NT2/D1 (cell line): ENCODE measurements at places on chromosomes 5 and 9.

DNA sequence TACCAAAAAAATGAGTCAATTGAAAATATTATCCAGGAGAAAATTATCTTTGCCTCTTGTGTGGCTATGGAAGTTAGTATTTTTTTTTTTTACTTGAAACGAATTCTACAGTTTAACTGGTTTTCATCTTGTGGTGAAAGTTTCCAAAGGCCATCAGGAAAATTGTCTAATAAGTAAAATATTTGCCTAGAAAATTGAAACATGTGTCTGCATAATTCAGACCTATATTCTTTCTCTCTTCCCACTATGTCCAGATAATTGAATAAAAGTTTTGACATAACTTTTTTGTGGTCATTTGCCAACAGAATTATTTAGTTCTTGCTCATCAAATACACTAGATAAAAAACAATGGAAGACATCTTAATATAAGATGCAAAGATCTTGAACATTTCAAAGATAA, 321.5 kb upstream of the RPS23 start:
- no peak for DNase-seq

- no peak for DNase-seq
Observed at GRCh38 chr9:127567730-127568617, 44.1 kb upstream of the STXBP1 start.

GRCh38 chr5:15538516-15538915, 38.5 kb downstream of the FBXL7 start:
- DNase-seq, result no peak

GRCh38 chr9:85501456-85501855, 240.3 kb downstream of the AGTPBP1 start:
- DNase-seq, result no peak

GRCh38 chr5:69140827-69141226, 26.1 kb upstream of the CCNB1 start:
- DNase-seq, result no peak

DNA sequence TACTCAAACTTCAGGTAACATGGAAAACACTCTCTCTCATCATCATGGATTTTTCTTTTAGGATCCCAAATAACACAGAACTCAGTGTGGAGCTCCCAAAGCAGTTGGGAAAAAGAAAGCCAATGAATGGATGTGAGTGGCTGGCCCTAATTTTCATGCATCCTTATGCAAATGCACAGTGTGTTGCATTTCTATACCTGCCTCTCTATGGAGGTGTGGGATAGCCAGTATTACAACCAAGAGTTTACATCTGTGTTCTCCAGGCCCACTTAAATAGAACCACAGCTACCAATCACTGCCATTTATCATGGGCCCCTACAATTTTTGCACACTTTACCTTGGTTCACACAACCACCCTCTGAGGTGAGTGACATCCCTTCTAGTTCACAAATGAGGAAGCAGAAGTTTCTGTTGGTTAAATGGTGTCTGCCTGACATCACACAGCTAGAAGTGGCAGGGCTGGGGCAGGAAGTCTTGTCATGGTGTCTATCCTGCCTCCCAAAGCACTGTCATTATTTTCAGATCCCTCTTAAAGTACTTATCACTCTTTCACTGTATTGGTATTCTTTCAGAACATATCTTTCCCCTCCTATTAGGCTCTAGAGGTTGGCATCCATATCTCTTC, 17.3 kb downstream of the MAMDC2 start:
- DNase-seq, result no peak

DNA sequence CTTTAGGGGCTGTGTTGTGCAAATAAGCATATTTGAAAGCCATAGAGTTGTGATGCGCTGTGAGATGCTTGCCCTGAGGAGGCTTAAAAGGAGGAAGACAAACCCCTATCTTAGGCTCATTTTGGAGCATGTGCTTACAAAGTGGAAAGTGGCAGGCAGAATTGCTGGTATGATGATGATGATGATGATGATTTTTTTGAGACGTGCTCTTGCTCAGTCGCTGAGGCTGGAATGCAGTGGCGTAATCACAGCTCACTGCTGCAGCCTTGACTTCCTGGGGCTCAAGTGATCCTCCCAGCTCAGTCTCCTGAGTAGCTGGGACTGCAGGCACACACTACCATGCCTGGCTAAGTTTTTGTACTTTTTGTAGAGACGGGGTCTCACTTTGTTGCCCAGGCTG, 1.7 kb downstream of the CNOT8 start:
- no peak for DNase-seq

DNA sequence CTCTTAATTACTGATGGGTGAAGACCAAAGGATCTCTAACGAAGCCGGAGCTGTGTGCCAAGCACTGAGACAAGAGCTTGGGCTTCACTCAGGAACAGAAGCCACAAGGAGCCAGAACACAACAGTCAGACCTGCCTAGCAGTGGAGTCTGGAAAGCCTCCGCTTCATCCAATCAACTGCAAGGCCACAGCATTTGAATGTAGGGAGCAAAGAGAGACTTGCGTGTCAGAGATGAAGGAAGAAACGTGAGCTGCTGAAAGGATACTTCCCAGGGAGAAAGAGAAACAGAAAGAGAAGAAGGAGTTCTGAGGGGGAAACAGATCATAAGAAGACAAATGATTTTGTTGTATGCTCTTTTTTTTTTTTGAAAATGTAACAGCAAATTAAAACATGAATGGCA, 43.5 kb downstream of the DDX31 start:
- DNase-seq, result no peak

GRCh38 chr9:131502781-131503625, at the start of gene POMT1:
Gene POMT1, plus strand, starts transcription at chr9:131502918. Its CDS starts 1,301 bp downstream, at chr9:131504219.
- peak; percentile 79 for DNase-seq

DNA sequence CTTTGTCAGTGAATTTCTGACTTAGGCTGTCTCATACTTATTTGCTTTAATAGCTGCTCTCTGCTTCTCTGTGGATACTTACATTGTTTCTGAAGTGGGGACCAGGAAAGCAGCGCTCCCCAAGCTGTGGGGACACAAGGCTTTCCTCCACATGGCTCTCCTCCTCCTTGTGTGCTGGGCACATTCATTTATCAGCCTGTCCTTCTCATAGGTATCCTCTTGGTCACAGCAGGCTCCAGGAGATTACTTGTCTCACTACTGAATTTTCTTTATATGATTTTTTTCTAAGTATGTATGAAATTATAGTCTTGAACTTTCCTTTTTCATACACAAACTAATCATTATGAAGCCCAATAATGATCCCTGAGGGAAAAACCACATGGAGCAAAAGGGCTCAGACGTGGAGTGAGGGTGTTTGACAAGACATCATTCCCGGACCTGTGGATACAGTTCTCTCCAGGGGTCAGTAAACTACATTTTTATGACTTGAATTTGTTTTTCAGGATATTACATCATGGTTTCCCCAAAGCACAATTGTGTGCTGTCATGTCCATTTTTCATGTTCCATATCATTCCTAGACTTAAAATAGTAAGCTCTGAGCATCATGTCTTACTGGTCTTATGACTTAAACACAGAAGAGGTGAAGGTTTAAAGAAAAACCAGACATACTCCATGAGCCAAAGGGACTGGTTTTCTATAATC, 234.5 kb downstream of the PCSK1 start:
- DNase-seq, result no peak

DNA sequence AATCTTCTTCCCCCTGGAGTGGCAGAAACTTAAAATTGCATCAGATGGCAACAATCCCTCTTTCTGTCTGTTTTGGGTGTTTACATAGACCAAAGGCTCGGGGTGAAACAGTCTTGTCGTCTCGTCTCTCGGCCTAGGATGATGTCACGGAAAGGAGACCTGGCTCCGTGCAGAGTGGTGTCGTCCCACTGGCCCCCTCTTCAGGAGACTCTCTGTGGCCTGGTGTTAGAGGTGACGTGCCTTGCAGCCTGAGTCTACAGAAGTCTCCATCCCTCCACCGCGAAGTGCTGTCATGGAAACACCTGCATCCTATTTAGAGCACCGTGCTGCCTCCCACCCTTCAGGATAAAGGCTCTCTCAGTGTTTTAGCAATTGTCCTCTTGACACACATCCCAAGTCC, 409.7 kb downstream of the IRX1 start:
- no peak for DNase-seq

DNA sequence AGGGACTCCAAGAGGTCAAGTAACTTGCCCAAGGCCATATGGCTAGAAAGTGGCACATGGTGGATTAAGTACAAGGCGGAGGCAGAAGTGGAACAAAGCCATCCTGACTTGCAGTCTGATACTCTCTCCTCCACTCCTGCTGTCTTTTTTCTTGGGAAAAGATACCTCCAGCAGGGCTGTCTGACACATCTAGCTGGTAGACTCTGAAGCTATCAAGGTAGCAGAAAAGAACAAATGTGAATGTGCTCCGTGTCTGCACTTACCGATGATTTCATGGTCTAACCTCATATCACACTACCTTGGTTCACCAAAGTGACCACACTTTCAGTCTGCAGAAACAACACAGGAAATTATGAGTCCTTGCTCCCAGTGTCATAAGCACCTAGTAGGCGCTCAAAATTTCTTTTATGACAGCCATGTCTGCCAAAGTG, 284.8 kb downstream of the CRB2 start:
- no peak for DNase-seq

- DNase-seq, result no peak
Observed at GRCh38 chr9:2017331-2018161, 2.4 kb downstream of the SMARCA2 start.

DNA sequence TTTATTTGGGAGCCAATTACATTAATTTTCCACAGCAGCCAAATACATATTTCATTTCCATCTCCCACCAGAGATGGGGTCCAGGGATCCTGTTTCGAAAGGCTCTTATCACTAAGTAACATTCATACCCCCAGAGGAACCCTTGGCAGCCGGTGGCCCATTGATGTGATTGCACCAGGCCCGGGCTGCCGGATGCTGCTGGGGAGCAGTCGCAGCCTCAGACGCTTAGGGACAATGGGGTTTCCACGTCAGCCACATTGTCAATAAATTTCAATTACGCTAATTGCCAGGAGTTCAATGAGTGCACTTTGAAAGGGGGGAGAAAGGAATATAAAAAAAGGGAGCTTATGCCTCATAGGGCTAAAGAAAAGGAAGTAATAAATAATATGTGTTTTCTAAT, 478.8 kb upstream of the ADAMTS16 start:
- DNase-seq, result no peak

- no peak for DNase-seq
Observed at GRCh38 chr5:27221410-27221809, 183.0 kb upstream of the CDH9 start.

DNA sequence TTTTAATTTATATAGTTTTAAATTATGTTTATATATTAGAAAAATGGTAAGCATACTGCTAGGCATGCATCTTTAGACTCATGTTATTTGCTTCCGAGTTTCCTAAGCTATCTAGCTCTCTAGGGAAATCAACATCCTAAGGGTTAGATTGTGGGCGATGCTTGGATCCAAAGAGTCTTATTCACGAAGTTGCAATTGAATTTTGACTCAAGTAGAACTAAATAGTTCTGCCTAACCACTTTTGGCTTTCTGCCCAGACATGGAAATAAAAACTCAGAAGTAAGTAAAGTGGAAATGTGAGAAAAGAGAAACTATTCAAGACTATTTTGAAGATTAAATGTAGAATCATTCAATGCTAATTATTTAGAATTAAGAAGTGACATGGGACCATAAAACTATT, 440.4 kb downstream of the CDH18 start:
- DNase-seq, result no peak

DNA sequence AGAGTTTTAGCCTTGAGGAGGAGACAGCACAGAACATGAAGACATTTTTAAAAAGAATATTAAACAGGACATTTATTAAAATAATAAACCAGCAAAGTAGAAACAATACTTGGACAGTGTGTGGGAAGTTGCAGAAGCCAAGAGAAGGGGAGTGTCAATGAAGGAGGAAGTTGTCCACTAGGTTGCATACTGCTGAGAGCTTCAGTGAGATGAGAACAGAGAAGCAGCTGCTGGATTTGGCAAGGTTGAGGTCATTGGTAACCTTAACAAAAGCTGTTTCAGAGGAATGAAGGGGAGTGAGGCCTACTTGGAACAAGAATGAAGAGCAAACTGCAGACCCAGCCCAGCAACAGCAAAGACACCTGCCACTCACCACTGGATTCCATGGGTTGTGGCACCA, 11.4 kb downstream of the BHMT start:
- no peak for DNase-seq

DNA sequence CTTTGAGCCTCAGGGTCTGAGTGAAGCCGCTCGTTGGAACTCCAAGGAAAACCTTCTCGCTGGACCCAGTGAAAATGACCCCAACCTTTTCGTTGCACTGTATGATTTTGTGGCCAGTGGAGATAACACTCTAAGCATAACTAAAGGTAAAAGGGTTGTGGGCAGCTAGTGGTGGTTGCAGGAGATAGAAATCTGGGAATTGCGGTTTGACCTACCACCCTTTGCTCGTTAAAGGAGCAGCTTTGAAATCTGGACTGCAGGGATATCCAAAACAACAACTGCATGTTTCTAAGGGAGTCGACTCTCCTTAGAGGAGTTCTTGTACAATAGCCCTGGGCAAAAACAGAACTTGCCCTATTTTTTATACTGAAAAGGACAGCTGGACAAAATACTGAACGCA, 19.0 kb downstream of the ABL1 start:
- no peak for DNase-seq

GRCh38 chr5:87147441-87147840, 120.2 kb upstream of the RASA1 start:
- DNase-seq, result no peak

GRCh38 chr5:14584848-14585247, 3.3 kb downstream of the OTULINL start:
- no peak for DNase-seq

- DNase-seq, result no peak
Observed at GRCh38 chr5:123429221-123429954, 6.2 kb upstream of the CEP120 start.

- DNase-seq, result no peak
Observed at GRCh38 chr5:143646961-143647360, 165.0 kb upstream of the HMHB1 start.

- no peak for DNase-seq
Observed at GRCh38 chr9:123914517-123915196, 15.3 kb downstream of the DENND1A start.

- no peak for DNase-seq
Observed at GRCh38 chr5:83964271-83964670, 243.6 kb upstream of the HAPLN1 start.

GRCh38 chr9:124412228-124412575, 3.0 kb downstream of the PSMB7 start:
- no peak for DNase-seq

DNA sequence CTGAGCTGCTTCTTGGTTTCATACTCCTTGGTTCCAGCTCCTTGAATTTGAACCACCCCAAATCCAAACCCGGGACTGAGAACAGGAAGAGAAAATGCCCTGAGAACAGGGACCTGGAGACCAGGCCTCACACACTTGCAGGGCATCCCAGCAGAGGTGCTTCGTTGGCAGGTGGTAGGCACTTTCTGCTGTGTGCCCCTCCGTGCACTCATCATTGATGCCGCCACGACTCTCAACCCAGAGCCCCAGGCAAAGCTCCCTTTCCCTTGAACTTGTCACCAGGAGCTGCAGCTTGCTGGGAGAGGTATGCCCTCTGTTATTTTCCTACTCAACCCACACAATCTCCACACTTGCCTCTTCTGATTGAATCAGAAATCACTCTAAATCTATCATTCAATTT, 217.8 kb upstream of the IRX1 start:
- DNase-seq, result no peak

DNA sequence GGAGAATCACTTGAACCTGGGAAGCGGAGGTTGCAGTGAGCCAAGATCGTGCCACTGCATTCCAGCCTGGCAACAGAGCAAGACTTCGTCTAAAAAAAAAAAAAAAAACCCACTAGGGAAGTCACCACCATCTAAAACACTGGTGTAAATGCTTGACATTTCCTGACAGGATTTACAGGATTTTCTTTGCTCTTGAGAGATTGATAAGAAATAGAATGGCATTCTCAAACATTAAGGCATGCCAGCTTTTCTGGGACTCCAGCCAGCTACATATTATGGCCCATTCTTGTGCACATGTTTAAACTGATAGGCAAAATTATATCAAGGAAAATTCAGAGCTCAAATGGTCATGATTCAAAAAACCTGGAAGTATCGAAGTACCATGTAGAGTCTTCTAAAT, 28.7 kb downstream of the GTF3C4 start:
- DNase-seq, result no peak
